ENCODE measurements at places on chromosomes 5 and 9. TPM values are rescaled to one million over a fixed set of nuclear protein-coding genes. Genes with fewer than 3 reads are reported as not detected.

DNA sequence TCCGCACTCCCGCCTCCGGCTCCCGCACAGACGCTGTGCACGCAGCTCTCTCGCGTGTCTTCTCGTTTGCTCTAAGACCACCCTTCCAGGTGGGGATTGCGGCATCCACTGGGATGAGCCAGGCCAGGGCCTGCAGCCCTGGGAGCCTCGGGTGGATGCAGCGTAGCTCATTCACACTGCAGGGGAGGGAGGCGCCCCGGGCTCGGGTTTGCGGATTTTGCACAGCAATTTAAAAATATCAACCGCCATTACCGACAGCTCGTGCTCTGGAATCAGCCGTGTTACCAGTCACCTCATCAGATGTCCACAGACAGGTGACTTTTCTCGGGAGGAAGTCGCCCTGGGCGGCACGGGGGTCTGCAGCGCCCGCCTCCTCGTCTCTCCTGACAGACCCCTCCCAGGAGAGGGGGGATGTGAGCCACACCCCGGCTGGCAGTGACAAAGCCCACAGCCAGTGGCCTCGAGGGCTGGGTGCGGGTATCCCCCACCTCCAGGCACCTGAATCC, 20.8 kb upstream of the SLC6A3 start:
- no peak for DNase-seq

DNA sequence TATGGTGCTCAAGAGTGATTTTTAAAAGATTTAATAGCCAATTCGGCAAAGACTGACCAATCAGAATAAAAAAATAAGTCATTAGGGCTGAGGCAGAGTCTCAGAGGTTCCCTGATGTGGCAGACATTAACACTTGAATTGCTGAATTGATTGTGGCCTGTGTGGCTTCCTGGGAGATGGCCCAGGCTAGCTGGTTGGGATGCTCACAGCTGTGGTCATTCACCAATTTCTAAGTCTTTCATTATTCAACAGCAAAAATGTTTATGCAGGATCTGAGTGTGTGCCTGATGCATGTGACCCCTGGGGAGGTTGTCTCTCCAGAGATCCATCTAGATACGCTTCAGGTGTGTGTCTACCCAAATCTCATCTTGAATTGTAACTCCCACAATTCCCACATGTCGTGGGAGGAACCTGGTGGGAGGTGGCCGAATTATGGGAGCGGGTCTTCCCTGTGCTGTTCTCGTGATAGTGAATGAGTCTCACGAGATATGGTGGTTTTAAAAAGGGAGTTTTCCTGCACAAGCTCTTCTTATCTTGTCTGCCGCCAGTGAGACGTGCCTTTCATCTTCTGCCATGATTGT, 632.6 kb upstream of the SEMA6A start:
- no peak for DNase-seq

DNA sequence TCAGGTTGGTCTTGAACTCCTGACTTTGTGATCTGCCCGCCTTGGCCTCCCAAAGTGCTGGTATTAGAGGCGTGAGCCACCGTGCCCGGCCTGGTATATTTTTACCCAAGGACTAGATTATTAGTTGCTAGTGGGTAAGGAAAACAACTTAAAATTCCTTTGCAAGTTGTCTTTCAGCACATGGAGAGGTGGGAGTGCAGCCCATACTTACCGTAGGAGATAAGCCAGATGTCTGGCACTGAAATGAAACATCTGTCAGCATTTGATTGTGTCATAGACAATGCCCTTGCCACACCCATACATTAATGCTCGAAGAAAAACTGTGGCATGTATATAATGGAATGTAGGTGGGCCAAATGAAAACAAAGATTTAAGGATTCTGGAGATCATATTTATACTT, 36.6 kb upstream of the ANKH start:
- no peak for DNase-seq

DNA sequence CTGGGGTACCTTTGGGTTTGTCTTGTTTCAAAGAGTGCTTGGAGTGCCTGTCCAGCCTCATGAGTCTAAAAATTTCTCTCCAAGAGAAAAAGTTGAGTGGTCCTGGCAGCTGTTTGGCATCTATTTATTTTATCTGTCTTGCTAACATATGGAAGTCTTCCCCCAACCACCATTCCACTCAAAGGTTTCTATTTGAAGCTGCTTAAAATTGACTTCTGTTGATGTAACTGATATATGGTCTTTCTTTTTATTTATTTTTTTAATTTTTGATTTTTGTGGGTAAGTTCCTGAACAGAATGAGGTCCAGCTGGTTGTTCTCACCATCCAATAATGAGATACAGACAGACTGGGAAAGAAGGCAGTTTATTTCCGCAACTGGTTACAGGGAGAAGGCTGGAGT, 178.7 kb upstream of the SGCD start:
- DNase-seq = no peak

DNA sequence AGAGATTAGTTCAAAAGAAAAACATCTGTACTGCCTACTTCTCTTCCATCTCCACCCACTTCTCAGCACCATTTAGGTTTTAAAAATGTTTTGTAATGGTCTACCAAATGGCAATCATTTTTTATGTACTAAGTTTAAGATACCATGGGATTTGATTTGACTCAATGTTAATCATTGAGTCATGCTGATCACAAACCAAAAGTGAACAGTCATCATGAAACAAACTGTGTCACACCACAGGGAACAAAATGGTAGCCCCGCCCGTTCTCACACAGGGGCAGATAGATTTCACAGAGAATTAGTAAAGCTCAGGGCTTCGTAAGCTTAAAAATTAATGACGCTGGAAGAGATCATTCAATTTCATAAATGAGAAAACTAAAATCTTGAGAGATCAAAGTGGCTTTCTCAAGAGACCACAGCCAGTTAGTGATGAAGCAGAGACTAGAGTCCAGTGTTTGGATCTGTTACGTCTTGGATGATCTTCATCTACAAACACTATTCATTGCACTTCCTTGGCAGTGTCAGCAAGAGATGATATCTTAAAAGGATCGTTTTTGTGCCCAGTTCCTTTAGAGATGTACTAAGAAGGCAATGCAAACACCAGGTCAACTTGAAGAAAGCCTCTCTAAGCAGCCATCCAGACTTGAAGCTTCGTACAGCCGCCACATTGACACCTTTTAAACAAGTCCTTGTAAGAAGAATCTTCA, 33.9 kb upstream of the TRIO start:
- no peak for DNase-seq

DNA sequence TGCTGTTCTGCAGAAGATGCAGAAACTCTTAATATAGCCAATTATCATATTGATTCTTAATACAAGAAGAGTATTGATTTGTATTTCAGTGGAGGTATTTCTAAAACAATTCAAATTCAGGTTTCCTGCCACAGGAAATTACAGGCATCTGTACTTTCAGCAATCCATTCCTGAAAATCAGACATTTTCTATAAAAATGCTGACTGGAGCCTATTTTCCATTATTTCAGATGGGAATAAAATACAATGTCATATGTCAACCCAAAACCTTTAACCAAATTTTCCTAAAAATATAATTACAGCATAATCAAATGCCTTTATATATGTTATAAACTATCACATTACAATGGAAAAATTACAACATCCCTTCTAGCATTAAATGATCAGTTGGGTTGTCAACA, 131.5 kb downstream of the MELK start:
- no peak for DNase-seq

- no peak for DNase-seq
These were observed 48.9 kb upstream of the TTC23L start for GRCh38 chr5:34790069-34790468.

GRCh38 chr5:62680121-62680520, 101.5 kb downstream of the LRRC70 start:
- DNase-seq = no peak

The CNTNAP3 gene
- total RNA-seq = not detected

The NEURL1B gene
- total RNA-seq = 6.0 TPM

The TICAM2 gene
- 0.91 TPM for total RNA-seq

The OR1J1 gene
- total RNA-seq = not detected

The SHISAL2B gene
- total RNA-seq = not detected

The FABP6 gene
- not detected for total RNA-seq
